H9 (cell line): ENCODE measurements at places on chromosomes 5 and 9. TPM values are rescaled to one million over a fixed set of nuclear protein-coding genes. Genes with fewer than 3 reads are reported as not detected.

- DNase-seq: no peak
Observed at GRCh38 chr5:133195250-133195649, 143.4 kb downstream of the HSPA4 start.

LCN2 gene
- not detected in 2 replicates for total RNA-seq

DNA sequence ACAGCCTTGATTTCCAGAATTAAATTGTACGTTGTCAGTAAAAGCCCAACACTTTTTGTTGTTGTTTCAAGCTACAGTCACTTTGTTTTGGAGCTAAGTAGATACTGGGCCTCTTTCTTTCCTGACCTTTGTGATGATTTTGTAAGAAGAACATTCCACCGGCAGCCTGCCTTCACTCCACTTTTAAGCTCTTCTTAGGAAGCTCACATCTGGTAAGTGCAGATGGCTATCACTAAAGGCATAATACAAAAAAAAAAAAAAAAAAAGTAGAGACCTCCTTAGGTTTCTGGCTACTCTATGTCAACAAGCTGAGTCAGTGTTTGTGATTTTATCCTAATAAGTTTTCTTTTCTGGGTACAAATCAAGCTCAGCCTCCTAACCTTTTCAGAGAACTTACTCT lies 1922.1 kb upstream of the WWC1 start:
- no peak for DNase-seq

- peak; percentile 88 for DNase-seq
Observed at GRCh38 chr5:122076669-122077365, 1.2 kb downstream of the LOX start.

DNA sequence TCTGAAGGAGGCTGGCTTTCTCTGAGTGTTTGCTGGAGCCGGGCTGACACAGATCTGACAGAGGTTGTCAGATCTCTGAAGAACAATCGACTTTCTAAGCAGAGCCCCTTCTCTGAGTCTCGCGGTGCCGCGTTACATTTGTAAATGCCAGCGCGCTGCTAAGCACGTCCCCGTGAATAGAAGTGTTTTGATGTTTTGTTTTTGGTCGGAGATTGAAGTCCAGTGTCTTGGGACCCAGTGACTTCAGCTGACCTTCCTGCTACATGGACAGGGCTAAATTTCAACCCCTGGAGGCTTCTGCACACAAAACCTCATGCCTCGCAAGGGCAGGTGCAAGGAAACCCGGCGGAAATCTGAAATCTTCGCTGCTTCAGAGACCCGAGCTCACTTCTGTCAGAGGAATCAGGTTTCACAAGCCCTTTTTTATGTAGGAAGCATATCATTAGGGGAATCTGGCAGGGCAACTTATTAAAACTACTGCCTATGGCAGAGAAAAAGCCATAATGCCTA lies 27.2 kb downstream of the NEUROG1 start:
- no peak for DNase-seq

STK32A gene
- 0.99 and 1.3 TPM in 2 replicates for total RNA-seq

- no peak for DNase-seq
Observed at GRCh38 chr9:72586388-72587130, 65.2 kb downstream of the TMC1 start.

GRCh38 chr5:155091768-155092717 lies 78.5 kb downstream of the KIF4B start:
- no peak for DNase-seq
